HL-60 (cell line): ENCODE measurements at places on chromosomes 7 and 10.
A peak's percentile ranks its signal among the peaks of the same experiment; 100 is the strongest.

GRCh38 chr7:124649397-124650014 lies 116.1 kb downstream of the GPR37 start:
- DNase-seq = no peak

GRCh38 chr10:46539596-46540411 lies 16.7 kb downstream of the GPRIN2 start:
- no peak for DNase-seq

- DNase-seq = no peak
Observed at GRCh38 chr10:88395677-88396076, 187.4 kb downstream of the RNLS start.

DNA sequence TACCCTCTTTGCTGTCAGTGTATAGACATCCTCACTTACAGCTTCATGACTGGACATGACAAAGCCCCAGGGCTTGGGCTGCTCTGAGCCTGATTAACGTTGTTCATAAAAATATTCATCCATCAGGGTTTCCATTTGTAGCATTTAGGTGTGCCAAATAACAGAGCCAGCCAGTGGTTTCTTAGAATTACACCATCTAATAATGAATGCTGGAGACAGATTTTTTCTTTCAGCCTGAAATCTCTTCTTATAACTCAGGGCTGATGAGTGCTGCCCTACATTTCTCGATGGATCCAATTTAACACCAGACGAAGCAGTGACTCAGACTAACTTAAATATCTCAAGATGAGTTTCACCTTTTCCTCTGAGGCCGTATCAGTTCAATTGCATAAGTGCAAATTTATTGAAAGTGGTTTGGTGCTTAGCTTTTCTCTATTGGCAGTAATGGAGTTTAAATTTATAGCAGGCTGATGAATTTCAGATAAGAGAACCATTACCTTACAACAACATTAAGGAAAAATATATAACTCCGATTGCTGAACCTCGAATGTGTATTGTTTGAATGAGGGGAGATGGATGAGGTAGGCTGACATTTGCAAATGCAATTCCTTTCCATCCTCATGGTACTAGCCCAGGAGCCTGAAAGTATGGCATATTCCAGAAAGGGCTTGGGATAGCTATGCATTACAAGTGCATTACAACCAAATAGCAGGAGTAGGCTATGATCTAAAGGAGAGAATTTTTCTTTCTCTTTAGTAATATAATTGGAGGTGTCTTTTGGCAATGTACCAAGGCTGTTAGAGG lies 900.6 kb downstream of the KCNMA1 start:
- no peak for DNase-seq

GRCh38 chr7:93146472-93147141 lies 1.6 kb downstream of the SAMD9L start:
- DNase-seq = peak; percentile 28

- no peak for DNase-seq
Observed at GRCh38 chr10:3173171-3173878, 743 bp upstream of the PITRM1 start.

GRCh38 chr10:14120812-14121211 lies 209.9 kb downstream of the FRMD4A start:
- DNase-seq = no peak

DNA sequence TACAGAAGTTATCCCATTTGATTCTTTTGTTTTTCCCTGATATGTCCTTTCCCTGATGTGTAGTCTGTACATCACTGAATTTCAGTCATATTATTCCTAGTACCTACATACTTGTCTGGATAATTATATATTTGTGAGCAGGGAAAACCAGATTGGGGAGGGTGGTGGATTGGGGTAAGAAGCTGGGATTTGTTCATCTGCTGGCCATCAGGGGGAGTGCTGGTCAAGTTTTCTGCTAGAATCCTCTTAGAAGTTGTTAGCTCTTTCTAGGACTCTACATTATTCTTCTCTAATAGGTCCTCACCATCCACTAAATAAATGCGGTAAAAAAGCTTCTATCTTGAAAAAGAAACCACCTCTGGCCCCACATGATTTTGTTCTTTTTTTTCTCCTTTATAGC lies 232.7 kb upstream of the TAC1 start:
- peak; percentile 10 for DNase-seq

- DNase-seq = no peak
Observed at GRCh38 chr10:127354992-127355391, 158.6 kb upstream of the INSYN2A start.

- DNase-seq = no peak
Observed at GRCh38 chr10:44180321-44181168, 204.4 kb downstream of the CXCL12 start.

- no peak for DNase-seq
Observed at GRCh38 chr7:134907639-134908038, 78.7 kb upstream of the AGBL3 start.

DNA sequence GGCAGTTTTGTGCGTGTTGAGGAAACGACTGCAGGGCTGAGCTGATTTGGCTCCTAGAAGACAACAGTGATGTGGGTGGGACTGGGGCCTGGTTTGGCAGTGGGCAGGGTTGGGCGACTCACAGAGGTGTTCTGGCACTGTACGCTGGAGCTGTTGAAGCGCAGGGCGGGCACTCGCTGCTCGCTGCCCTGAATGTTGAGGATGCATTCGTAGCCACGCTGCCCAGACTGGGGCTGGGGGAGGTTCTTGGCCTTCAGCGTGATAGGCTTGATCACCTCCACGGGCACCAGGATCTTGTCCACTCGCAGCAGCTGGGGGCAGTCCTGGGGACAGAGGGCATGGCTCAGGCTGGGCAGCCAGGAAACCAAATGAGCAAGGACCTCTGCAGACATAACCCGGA lies 365.4 kb downstream of the PLXNA4 start:
- no peak for DNase-seq

GRCh38 chr10:108445746-108446145 lies 1281.2 kb upstream of the SORCS1 start:
- no peak for DNase-seq

- no peak for DNase-seq
Observed at GRCh38 chr10:27506280-27506679, 2.2 kb downstream of the RAB18 start.

GRCh38 chr7:48955916-48956315 lies 31.6 kb downstream of the CDC14C start:
- no peak for DNase-seq

DNA sequence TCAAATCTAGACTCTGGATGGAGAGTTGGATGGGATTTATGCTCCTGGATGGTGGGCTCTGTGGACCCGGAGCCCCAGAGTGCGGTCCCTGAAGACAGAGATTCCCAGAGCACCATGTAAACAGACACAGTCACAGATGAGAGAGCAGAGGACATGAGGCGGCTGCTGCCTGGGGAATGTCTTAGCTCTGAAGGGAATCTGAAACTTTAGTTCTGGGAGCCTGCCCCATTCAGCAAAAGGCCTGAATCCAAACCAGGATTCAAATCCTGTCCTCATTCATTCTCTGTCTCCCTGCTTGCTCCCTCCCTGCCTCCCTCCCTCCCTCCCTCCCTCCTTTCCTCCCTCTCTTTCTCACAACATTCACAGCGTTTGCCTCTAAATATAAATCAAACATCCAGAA lies 49.5 kb upstream of the CALD1 start:
- no peak for DNase-seq

- peak; percentile 14 for DNase-seq
Observed at GRCh38 chr10:60031664-60032063, 125.3 kb upstream of the CCDC6 start.

- DNase-seq = no peak
Observed at GRCh38 chr7:509426-510130, 10.1 kb downstream of the PDGFA start.

DNA sequence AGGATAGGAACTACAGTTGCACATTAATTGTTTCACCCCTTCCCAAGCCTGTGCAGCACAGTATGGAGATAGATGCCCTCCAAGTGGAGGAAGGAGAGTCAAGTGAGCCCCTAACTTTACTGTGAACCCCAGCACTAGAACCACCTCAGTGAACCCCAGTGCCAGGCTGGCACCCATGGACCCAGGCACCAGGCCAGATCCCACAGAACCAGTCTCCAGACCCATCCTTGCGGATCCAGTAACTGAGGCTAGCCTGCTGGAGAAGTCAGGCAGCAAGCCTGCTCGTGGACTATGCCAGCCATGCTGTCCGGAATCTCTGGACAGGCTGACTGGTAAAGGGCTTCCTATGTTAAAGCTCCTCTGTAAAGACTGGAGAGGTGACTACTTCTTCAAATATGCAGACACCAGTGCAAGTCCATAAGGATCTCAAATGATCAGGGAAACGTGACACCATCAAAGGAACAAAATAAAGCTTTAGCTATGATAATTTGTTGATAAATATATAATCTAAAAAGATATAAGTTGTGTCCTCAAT lies 27.7 kb downstream of the SHOC2 start:
- DNase-seq = no peak

GRCh38 chr7:81944058-81944457 lies 174.2 kb upstream of the HGF start:
- DNase-seq = no peak

DNA sequence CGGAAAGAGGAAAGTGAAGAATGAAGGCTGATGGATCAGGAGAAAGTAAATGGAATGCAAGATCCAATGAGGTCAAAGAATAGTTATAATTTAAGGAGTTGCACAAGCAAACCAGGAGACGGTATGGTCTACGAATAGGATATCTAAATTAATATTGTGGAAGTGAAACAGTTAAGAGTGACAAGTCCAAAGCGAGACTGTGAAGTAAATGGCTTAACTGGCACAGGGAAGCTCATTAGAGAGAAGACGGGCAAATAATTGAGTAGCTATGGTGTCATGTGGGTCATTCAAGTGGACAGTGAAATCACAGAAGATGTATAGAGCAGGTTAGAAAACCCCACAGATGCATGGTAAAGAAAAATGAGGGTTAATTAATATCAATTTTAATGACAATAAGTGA lies 3.2 kb downstream of the CYP51A1 start:
- no peak for DNase-seq

- no peak for DNase-seq
Observed at GRCh38 chr10:3422282-3422681, 249.7 kb upstream of the PITRM1 start.

DNA sequence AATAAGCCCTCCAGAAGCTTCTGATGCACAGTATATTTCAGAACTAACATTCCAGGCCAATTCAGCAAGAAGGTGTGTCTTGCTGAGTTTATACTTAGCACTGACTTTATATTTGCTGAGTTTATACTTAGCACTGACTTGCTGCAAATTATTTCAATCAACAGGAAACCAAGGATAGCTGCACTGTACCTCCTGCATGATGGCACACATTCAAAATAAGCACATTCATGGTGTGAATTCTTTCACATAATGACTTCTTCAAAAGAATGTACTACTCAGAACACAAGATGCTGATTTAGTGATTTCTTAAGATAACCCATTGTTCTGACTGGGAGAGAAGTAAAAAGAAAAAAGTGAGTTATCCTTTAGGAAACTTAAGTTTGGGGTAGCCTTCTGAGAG lies 52.0 kb downstream of the JAZF1 start:
- no peak for DNase-seq

DNA sequence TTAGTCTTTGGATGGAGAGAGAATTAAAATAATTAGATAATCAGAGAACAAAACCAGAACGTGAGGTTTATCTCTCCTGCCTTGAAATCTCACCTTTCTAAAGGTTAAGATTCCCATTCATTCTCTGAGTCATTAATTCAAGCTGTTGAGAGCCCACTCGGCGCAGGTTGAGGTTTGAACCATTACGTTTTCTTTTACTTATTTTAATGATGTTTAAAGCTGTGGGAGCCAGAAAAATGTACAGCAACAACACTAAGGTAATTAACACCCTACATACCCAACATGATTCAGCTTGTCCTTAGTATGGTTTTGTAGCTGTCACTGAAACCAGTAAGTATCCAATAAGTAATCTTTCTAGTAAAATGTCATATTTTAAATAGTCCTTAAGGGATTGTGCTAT lies 153.0 kb upstream of the ANK3 start:
- no peak for DNase-seq

GRCh38 chr7:8371742-8372141 lies 61.7 kb upstream of the NXPH1 start:
- DNase-seq = no peak

GRCh38 chr7:111517549-111517951 lies 44.7 kb downstream of the IMMP2L start:
- DNase-seq = no peak

- no peak for DNase-seq
Observed at GRCh38 chr10:97291357-97292096, 910 bp downstream of the ARHGAP19 start.

- DNase-seq = no peak
Observed at GRCh38 chr7:2436341-2437104, 33.1 kb downstream of the CHST12 start.

GRCh38 chr7:85104432-85105205 lies 82.2 kb downstream of the SEMA3D start:
- DNase-seq = no peak

- peak; percentile 51 for DNase-seq
Observed at GRCh38 chr7:191981-192649, at the start of gene FAM20C. FAM20C (plus strand) TSS chr7:192571; CDS start chr7:193200, 629 bp downstream.

DNA sequence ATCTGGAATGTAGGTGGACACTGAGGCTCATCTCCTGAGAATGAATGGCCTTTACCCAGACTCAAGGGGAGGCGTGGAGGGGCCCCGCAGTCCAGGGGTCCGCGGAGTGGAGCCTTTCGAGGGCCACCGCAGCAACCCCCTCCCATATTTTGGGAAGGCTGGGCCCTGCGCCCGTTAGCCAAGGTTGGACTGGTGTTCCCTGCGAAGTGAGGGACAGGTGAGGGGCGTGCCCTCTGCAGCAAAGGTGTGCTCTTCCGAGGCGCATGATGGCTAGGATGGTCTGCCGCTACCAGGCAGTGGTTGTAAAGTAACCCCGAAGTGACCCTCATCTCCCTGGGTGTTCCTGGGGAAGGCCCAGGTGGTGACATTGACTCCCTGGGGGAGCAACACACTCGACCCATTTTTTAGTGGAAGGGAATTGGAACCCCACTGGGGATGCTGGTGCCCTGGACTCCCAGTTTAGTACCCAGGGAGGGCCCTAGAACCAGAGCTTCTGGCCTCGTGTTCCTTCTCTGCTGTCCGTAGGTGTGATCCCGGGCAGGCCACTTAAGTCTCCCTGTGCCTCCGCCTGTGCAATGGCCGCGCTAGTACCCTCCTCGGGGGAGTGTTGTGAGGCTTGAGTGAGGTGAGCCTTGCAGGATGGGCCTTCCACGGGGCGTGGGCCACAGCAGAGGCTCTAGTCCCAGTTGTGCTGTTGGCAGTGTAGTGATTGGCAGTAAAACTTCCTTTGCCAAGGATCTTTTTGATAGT lies 779 bp downstream of the FAM241B start:
- DNase-seq = no peak

GRCh38 chr7:128937647-128938543 lies at the start of gene IRF5:
IRF5 (plus strand) TSS chr7:128937927; CDS start chr7:128942082, 4,155 bp downstream.
- no peak for DNase-seq

GRCh38 chr7:75856536-75856935 lies 22.3 kb upstream of the RHBDD2 start:
- DNase-seq = peak; percentile 81

GRCh38 chr7:158072991-158073730 lies 514.5 kb downstream of the PTPRN2 start:
- no peak for DNase-seq

GRCh38 chr10:132805599-132805998 lies 19.7 kb upstream of the NKX6-2 start:
- DNase-seq = no peak

- DNase-seq = no peak
Observed at GRCh38 chr7:70599446-70600190, 532.3 kb upstream of the GALNT17 start.

GRCh38 chr7:11327633-11328032 lies 354.0 kb downstream of the PHF14 start:
- no peak for DNase-seq

- DNase-seq = no peak
Observed at GRCh38 chr10:73653701-73654100, 2.1 kb downstream of the SYNPO2L start.
